Subcutaneous preadipocyte (primary cell): ENCODE measurements at places on chromosomes 3 and 15. TPM values are rescaled to one million over a fixed set of nuclear protein-coding genes. Genes with fewer than 3 reads are reported as not detected.

The THSD4 gene
- 5.9 and 38.5 TPM in 2 replicates for total RNA-seq

The RYR3 gene
- under 0.01 TPM in 1 of 2 replicates, not detected in the other for total RNA-seq

The MEGF11 gene
- total RNA-seq, result not detected in 2 replicates

The GLDN gene
- 0.37 and 0.59 TPM in 2 replicates for total RNA-seq

The ROPN1 gene
- total RNA-seq, result not detected in 2 replicates

The C3orf22 gene
- not detected in 2 replicates for total RNA-seq

The TIPIN gene
- 15.4 and 19.0 TPM in 2 replicates for total RNA-seq

The SATB1 gene
- 8.4 and 8.5 TPM in 2 replicates for total RNA-seq

The MYL3 gene
- total RNA-seq, result not detected in 2 replicates

The GPR15 gene
- not detected in 2 replicates for total RNA-seq

The SLC12A1 gene
- total RNA-seq, result not detected in 2 replicates

The ISLR gene
- total RNA-seq, result 2.5 and 18.7 TPM in 2 replicates

The ZNF620 gene
- total RNA-seq, result 0.59 and 0.73 TPM in 2 replicates

The GHSR gene
- not detected in 2 replicates for total RNA-seq

The CCK gene
- 0.73 TPM in 1 of 2 replicates, not detected in the other for total RNA-seq

The DNAH1 gene
- total RNA-seq, result 2.5 and 6.6 TPM in 2 replicates

The ACP3 gene
- total RNA-seq, result 7.3 and 47.5 TPM in 2 replicates

The CACNA1D gene
- total RNA-seq, result under 0.01 TPM in 1 of 2 replicates, not detected in the other

The ECE2 gene
- total RNA-seq, result not detected in 2 replicates

The NOX5 gene
- total RNA-seq, result 0.20 and 0.37 TPM in 2 replicates

The UBA3 gene
- total RNA-seq, result 55.9 and 64.1 TPM in 2 replicates

The GNAT1 gene
- total RNA-seq, result not detected in 2 replicates

The AAGAB gene
- 25.7 and 30.3 TPM in 2 replicates for total RNA-seq

The NAALADL2 gene
- 15.1 and 19.0 TPM in 2 replicates for total RNA-seq

The SLC24A5 gene
- total RNA-seq, result not detected in 2 replicates

The ATP13A4 gene
- under 0.01 and 0.20 TPM in 2 replicates for total RNA-seq

The HESX1 gene
- 0.37 and 1.2 TPM in 2 replicates for total RNA-seq

The ZDHHC23 gene
- under 0.01 and 0.39 TPM in 2 replicates for total RNA-seq

The MME gene
- 444 and 682 TPM in 2 replicates for total RNA-seq

The PLOD2 gene
- 75.0 and 87.6 TPM in 2 replicates for total RNA-seq
